ENCODE measurements at places on chromosomes 6 and 20. TPM values are rescaled to one million over a fixed set of nuclear protein-coding genes. Genes with fewer than 3 reads are reported as not detected.

The NEDD9 gene
- 107 TPM for total RNA-seq

The SLC17A1 gene
- total RNA-seq: not detected

The CST2 gene
- total RNA-seq: not detected

The RHAG gene
- total RNA-seq: not detected

The HSPA1L gene
- total RNA-seq: 0.84 TPM

The C6orf136 gene
- 12.4 TPM for total RNA-seq

Data from mesenteric fat pad (tissue), 1 donor.